ENCODE measurements at places on chromosomes 7 and 10.

- no peak for DNase-seq
Observed at GRCh38 chr10:74983383-74983782, 128.1 kb upstream of the SAMD8 start.

DNA sequence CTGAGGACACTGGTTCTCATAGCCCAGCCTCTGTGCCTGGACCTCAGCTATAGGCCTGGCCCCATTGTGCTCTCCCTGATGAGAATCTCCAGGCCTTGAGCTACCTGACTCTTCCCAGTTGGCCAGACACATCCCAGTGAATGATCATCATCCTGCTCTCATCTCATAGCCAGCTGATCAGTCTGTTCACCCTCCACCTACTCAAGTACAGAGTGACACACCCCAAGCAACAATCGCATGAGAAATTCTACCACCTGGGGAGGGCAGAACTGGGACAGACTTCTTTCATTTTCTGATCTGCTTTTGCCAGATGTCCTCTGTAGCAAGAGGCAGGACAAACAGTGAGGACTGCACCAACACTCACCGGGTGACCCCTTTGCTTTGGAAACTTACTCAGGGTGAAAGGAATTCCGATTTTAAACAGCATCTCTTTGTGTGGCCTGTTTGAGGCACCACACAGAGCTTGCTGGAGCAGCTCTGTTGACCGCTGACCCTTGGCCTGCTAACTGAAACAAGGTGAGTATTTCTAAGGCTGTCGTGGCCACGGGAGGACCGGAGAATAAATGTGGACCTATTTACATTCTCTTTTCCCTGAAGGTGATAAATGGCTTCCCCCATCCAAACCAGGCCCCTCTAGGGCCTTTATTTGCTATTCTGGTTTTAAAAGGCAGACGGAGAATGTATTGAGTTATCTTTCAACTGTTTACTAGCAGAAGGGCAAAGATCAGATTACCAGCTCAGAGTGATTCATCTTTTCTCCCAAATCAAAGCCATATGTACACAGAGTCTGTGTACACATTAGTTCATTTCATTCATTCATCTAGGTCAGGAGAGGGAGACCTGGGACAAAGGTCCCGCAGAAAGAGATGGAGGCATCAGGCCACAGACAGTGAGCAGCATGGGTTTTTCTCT, 181.4 kb upstream of the TNS3 start:
- DNase-seq, result no peak

GRCh38 chr10:24910574-24910973, 41.8 kb downstream of the PRTFDC1 start:
- no peak for DNase-seq

DNA sequence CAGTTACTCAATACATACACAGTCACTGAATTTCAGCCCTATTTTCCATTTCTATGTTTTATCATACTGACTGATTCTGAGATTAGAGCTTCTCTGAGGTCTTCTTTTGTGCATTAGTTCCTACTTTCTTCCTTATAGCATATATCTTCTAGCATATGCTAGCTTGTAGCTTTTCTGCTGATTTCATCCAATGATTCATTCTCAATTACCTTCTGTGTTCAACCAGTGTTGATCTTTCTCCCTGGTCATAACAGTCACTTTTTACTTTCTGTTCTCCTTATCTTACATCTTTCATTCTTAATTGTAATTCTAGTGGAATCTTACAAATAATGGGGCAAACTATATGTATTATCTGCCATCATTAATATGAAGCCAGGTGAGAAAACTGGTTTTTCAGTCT, 159.5 kb upstream of the HGF start:
- no peak for DNase-seq

GRCh38 chr7:36763132-36763816, 39.0 kb upstream of the AOAH start:
- no peak for DNase-seq

DNA sequence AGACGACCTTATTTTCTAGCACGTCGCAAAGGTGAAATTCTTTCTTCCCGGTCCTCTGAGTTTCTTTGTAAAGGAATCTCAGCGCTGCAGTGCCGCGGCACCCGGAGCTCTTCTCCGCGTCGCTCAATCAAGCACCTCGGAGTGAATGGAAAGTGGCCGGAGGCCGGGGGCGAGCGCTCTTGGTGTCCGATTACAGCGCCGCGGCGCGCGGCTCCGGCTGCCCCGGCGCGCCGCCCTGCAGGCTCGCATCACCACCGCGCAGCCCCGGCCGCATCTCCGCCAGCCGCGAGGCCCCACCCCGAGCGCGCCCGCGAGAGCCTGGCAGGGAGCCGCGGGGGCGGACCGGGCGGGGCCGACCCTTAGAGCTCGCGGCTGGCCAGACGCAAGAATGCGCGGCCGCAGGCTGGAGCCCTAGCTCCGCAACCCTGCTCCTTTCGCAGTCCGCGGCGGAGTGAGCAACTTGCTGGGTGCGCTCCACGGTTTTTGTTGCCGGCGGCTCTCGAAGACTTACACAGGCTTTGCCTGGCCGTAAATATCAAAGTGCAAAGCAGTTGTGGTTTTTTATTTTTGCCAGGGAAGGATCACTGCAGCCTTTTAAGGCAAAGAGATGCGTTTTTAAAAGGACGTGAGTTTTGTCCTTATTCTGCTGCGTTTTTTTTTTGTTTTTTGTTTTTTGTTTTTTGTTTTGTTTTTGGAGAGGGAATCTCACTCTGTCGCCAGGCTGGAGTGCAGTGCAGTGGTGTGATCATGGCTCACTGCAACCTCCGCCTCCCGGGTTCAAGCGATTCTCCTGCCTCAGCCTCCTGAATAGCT, at the start of gene SEMA3C:
TSS of gene SEMA3C (minus strand) at position 143 of the 813 bp plus-strand sequence. CDS start 2,270 bp downstream, outside the sequence.
- DNase-seq, result peak; percentile 88

GRCh38 chr10:59678884-59679301, 30.8 kb downstream of the SLC16A9 start:
- DNase-seq, result no peak

- no peak for DNase-seq
Observed at GRCh38 chr10:91797048-91797690, 1.1 kb upstream of the TNKS2 start.

- no peak for DNase-seq
Observed at GRCh38 chr7:9958486-9958885, 1015.2 kb upstream of the PHF14 start.

DNA sequence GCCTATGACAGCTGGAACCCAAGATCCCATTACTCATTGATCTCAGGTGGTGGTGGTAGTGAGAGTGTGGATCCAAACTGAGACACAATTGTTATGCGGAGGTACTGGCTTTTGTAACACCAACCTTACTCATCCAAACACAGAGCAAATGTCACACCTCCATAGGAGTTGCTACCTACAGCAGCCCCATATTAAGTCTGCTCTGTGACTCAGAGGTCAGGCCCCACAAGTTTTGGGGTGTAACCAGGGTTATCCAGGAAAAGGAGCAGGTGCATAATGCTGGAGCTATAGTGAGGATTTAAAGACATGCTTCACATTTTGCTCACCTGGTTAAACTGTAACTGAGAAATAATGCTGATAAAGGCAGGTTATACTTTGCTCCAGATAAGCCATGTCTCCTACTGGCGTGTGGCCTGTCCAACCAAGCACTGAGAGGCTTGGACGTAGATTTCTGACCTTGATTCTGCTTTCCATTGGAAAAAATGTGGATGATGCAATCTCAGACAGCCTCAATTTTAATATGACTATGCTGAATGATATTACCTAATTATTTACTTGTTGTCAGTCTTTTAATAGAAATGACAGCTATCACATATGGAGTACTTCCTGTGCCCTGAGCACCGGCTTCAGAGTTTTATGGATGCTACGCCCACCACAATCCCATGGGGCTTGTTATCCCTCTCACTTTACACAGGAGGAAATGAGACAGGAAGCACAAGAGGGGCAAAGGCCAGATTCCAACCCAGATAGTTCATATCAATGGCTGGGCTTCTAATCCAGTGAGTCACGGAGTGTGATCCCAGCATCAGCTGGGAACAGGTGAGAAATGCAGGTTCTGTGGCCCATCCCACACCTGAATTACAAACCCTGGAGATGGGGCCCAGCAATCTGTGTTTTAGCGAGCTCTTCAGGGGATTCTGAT, 181.3 kb downstream of the CHN2 start:
- DNase-seq, result no peak

DNA sequence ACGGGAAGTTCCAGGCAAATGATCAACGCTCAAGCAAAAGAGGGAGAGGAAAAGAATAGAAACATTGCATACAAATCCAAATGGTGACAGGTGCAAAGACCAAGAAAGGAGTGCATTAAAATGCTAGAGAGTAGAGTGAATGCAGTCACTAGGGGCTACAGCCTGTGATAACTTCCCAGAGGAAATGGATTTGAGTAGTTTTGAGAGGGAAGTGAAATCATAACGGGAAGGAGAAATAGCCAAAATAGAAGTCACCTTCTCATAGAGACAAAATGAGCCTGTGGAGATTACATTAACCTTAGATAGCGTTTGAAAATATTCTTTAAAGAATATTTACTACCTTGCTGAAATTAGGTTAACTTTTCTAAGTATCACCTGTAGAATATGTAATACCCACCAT, 26.5 kb downstream of the NUP42 start:
- no peak for DNase-seq

DNA sequence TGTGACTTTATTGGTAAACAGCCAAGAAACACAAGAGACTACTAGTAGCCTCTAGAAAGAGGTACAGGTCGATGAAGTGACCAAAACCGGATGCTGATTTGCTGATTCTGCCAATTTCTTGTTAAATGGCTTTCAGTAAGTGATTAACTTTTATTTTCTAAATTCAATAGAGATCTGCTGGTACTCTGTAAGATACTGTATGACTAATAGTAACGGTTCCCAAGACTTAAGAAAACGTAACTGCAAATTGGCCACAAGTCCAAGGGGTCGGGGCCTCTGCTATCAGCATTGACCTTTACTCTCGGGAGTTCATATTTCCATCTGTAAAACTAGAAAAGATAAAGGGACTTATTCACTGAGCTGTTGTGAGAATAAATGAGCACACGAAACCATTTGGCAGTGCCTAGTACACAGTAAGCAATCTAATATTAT, 1.4 kb downstream of the FAM3C start:
- DNase-seq, result no peak

- no peak for DNase-seq
Observed at GRCh38 chr10:73522263-73522662, 26.4 kb upstream of the PPP3CB start.

DNA sequence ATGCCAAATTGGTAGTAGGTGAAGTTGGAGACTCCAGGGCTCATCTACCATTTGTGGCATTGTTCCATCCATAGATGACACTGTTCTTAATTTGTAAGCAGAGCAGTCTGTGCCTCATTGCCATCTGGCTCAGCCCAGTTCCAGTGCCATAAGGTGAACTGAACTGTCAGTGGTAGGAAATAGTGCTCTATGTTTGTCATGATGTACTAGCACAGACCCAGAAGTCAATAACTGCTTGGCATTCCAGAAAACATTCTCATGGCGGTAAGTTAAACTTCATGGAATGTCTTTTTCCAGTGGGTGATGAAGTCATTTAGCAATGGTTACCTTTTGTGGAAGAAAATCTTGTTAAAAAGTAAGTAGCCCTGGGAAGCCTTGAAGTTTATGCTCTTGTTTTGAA, 302.7 kb downstream of the SUGCT start:
- DNase-seq, result no peak

DNA sequence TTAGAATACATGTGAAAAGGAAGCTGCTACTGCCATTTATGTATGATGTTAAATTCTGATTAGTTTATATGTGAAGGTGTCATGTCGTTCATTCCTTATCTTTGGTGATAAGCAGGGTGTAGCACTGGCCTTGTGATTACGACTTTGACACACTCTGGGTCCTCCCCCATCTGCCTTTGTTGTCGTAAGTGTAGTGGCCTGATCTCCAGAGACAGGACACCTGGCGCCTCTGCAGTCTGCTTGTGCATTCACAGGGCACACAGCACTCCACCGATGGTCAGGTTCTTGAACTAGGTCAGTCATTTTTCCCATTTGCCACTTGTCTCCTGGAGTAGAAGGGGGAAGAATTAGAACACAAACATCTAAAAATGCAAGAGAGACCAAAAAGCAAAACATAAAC, 186.0 kb downstream of the PRKCQ start:
- DNase-seq, result no peak

- DNase-seq, result no peak
Observed at GRCh38 chr7:23331132-23331531, 32.0 kb downstream of the MALSU1 start.

- no peak for DNase-seq
Observed at GRCh38 chr7:6379886-6380285, 67.9 kb downstream of the DAGLB start.

DNA sequence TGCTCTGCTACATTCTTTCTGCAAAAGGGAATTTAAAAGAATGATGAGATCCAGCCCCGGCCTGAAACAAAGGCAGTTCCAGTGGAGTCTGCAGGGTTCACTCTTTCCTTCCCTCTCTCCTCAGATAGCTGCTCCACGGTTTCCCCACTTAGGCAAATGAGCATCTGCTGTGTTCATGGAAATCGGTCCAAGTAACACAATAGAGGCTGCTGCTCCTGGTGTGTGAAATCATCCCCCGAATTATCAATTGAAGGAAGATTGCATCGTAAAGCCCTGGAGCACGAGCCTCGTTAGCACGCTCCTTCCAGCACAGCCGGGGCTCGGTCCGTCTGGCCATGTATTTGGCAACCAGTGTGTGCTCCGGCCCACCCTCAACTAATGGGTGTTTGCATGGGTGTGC, 108.3 kb upstream of the DPP6 start:
- no peak for DNase-seq

DNA sequence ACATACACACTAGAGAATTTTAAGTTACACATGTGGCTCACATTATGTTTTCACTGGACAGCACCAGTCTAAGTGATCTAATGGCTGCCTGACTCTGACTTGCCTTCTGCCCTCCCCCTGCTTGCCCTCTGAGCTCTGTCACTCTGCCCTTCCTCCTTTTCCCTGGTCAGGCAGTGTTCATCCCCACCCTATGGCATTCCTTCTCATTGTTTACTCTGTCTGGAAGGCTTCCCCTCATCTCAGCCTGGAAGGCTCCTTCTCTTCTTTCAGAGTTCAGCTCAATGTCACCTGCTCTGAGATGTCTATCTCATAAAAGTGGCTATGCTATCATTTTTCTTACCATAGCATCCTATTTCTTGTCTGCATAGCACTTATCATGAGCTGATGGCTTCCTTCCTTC, 305.7 kb downstream of the BMPER start:
- no peak for DNase-seq

DNA sequence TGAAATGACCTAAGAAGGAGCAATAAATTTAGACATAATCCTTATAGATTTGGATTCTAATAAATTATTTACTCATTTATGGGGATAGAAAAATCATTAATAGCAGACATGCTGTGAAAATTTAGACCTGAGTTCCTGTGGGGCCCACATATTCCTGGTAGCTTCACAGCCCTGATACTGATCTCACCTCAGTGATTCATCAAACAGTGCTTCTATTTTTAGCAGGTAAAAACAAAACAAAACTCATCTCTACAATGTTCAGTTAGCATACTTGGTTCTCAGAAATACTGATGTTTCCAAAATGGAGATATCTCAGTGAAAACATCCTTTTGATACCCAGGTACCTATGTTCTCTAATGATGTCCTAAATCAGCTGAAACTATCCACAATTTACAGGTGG, 841.1 kb upstream of the SORCS1 start:
- DNase-seq, result no peak

- DNase-seq, result no peak
Observed at GRCh38 chr10:133464582-133465031, 10.9 kb downstream of the SCART1 start.

All from forelimb muscle (tissue), 1 donor.